ENCODE measurements at places on chromosomes 3 and 15. TPM values are rescaled to one million over a fixed set of nuclear protein-coding genes. Genes with fewer than 3 reads are reported as not detected.

GRCh38 chr3:78427303-78427702, 1340.5 kb downstream of the ROBO1 start:
- DNase-seq = no peak

DNA sequence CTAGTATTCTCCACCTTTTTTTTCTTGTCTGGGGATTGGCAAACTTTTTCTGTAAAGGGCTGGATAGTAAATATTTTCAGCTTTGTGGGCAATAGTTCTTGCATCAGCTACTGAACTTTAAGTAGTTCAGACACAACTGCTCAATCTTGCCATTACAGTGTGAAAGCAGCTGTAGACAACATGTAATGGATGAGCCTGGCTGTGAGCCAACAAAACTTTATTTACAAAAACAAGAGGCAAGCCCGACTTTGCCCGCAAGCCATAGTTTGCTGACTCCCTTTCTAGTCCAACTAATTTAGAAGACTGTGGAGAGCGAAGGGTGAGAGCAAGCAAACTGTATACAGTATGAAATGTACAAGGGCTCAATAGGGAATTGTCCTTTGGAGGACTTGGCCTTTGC, 6.2 kb downstream of the FRMD4B start:
- DNase-seq = no peak

- no peak for DNase-seq
Observed at GRCh38 chr15:78204351-78205309, 29.7 kb downstream of the ACSBG1 start.

DNA sequence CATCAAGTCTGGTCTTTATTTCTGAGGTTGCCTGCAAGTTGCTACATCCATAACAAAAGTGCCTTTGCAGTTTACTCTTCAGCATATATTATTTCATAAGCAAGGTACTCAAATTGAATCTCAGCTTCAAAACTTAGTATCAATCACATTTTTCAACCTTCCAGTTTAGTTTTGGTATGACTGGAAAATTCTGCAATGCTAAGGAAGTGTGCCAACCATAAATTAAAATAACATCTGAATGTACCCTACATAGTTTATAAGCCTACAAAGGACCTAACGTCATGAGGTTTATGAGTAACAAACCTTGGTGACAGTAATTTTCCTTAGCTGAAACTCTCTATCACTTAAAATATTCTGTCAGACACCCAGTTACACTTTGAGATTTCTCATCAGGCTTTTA, 62.8 kb downstream of the THBS1 start:
- no peak for DNase-seq

DNA sequence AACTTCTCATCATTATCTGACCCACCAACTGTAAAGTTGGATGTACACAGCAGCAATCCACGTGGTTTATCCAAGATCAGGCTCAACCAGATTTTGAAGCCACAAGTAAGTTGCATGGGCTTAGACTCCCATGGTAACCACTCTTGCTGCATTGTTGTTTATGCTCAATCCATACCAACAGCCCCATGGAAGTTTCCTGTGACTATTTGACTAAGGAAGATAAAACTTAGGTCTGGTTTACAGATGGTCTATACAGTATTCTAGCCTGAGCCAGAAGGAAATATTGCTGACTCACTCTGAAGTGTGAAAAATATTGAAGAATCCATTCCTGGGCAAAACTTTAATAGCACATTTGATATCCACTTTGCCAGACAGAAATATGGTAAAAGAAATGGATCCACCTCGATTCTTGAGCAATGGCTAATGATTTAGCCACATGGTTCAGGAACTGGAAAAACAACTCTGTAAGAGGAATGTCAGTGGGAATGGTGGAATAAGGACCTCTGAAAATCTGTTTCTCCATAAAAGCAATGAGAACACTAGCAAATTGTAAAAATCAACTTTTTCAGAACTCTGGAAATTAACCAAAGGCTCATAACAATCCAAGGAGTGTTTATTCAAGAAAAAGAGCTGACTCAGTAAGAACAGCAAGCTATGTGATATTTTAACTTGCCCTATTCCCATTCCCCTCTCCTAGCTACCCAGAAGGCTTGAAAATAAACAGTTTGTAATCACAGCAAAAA, 162.9 kb upstream of the STT3B start:
- no peak for DNase-seq

DNA sequence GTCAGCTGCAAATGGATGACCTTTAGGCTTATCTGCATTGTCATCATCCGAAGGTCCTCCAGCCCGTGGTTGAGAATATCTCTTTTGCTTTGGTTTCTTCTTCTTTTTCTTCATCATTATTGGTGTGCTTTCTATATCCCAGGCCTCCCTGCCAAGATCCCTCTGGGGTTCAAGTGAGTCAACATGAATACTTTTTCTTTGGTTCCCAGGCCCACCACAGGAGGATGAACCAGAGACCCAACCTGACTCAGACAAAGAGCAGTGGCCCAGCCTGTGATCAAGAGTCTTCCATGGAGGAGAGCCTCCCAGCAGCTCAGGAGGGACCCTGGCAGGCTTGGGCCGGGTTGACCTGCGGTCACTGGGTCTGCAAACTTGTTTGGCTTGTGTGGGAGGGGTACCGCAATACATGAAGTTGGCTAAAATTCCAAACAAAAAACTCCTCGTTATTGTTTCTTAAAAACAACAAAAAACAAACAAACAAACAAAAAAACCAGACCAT, 104.2 kb downstream of the MAP4 start:
- DNase-seq = no peak

- no peak for DNase-seq
Observed at GRCh38 chr15:66233487-66234415, 19.8 kb downstream of the MEGF11 start.

DNA sequence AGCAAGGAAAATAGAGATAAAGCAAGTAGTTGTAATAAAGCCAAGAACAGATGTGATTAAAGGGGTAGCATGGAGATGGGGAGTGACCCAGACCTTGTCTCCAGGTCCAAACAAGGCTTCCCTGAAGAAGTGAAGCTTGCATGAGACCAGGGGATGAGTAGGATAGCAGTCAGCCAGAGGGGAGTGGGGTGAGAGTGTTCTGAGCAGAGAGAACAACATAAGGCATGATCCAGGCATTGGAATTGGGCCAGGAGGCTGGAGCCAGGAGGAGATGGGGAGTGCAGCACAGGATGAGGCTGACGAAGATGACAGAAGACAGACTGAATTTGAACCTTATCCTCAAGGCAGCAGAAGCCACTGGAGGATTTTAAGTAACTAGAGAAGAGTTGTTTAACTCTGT, 7.2 kb downstream of the TMOD2 start:
- peak; percentile 93 for DNase-seq

DNA sequence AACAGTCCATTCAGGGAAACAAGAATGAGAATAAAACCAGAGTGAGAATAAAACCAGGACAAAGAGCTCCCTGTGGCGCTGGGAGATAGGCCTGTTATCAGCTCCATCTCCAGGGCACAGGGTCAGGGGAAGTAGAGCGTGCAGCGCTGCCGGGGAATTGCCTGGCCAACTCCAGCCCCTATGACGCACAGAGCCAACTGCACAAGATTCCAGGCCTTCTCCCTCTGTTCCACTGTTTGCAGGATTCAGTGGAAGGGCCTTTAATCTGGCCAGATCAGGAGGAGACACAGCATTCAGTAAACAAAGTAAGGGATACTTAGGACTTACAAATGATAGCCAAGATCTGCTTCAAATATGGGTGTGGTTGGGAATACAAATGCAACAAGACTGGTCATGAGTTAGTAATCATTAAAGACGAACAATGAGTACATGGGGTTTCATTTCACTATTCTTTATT, 49.4 kb downstream of the ITGB5 start:
- DNase-seq = peak; percentile 90

DNA sequence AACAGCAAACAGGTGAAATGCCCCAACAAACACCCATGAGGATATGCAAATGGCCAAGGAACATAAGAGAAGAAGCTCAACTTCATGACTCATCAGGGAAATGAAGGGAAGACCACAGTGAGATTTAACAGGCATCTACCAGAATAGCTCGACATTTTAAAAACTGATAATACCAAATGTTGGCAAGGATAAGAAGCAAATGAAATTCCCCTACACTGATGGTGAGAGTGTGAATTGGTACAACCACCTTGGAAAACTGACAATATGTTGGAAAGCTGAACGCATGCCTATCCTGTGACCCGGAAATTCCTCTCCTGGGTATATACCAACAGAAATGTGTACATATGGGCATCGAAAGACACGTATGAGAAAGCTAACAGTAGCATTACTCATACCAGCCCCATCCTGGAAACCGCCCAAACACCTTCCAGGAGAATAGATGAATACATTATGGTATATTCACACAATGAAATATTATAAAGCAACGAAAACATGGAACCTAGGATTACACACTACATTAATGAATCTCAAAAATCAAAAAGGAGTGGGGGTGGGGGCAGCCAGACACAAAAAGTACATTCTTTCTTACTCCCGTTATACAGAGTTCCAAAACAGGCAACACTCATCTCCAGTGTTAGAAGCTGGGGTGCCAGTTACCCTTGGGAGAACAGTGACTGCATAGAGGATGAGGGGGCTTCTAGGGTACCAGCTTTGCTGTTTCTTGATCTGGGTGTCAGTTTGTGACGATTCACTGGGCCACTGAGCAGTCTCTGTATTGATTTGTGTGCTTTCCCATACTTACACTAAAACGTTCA, 16.9 kb downstream of the RFTN1 start:
- DNase-seq = no peak

DNA sequence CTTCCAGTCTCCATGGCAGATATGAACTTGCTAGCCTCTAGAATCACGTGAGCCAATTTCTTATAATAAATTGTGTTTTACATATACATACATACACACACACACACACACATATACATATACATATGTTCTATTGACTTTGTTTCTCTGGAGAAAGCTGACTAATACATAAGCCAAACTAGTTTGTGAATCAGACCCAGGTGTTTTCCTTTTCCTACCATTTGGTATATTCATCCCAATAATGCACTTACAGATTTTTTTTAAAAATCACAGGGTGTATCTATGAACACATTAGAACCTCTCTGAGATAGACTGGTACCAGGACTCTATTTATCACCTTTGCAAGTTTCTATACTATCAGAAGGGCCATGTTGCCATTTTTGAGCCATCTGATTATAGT, 122.9 kb upstream of the KCNH8 start:
- DNase-seq = no peak

GRCh38 chr15:76183930-76184649, 124.3 kb downstream of the TMEM266 start:
- DNase-seq = no peak

- no peak for DNase-seq
Observed at GRCh38 chr3:107220538-107220937, 156.7 kb upstream of the CCDC54 start.

GRCh38 chr15:38145651-38146111, 107.0 kb upstream of the SPRED1 start:
- no peak for DNase-seq

GRCh38 chr3:152454076-152454875, 185.5 kb downstream of the MBNL1 start:
- DNase-seq = peak; percentile 30

DNA sequence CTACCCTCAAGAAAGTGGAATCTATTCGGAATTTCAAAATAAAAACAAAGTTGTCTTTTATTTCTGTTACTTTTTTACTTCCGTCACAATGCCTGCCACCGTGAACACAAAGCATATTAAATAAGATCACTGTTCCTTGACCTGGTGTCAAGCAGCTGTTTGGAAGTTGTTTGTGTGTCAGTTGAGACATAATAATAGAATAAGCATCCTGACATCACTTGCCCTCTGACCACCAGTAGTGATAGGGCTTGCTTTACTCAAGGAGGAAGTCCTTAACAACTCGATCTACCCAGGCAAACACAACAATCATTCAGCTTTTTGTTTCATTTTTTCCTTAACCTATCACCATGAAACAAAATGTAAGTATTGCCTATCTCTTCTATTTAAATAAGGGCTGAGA, 454.4 kb upstream of the RASGRP1 start:
- DNase-seq = no peak

DNA sequence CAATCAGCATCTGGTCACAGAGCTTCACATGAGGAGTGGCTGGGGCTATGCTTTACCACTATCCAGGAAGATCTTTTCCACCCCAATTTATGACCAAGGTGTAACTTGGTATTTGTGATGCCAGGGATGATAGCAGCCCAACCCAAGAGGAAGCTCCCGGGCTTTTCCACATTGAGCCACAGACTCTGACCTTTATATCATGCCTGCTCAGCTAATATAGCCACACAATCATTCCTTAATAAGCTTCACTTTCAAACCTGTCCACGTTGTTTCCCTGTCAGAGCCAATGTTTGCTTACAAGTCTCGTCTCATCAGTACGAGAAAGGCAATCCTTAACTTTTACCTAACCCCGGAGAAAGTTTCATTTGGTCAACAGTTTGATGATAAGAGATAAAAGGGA, 330.9 kb downstream of the SHQ1 start:
- DNase-seq = no peak

DNA sequence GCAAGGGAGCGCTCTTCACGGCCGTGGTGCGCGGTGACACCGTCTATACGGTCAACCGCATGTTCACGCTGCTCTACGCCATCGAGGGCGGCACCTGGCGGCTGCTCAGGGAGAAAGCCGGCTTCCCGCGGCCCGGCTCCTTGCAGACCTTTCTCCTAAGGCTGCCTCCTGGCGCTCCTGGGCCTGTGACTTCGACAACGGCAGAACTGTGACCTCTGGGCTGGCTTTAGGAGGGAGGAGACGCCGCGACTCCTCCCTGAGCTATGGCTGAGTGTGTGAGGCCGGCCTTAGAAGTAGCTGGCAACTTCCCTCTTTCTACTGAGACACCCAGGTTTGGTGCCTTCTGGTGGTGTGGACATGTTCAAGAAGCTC, 1.4 kb downstream of the KBTBD13 start:
- no peak for DNase-seq

GRCh38 chr3:164451072-164451910, 627.0 kb downstream of the SI start:
- DNase-seq = peak; percentile 4

GRCh38 chr15:54502416-54503075, 524.3 kb downstream of the UNC13C start:
- no peak for DNase-seq

DNA sequence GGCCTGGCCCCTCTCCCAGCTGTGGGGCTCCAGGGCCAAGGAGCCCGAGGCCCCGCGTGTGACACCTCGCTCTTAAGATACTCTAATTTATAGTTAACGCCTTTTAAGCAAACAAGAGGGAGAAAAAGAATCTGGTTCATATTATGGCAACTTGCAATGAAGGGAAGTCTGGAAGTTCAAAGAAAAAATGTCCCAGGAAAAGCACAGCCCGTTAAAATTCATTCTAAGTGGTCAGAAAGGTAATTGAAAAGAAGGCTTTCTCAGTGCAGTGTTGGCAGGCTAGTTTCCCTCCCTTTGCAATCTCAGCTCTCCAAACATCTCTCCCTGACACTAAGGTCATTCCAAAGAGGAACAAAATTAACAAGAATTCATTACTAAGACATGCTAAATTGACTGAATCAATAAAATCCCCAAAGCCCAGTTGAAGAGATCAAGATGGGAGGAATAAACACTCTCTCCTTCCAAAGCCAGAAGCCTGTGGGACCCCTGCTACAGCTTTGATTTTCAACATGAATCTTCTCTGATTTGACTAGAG, 339.3 kb downstream of the THSD4 start:
- DNase-seq = no peak

- DNase-seq = no peak
Observed at GRCh38 chr3:122784436-122784835, 9.2 kb downstream of the HSPBAP1 start.

Gene ZKSCAN7
- total RNA-seq = 6.7 TPM

Gene CD200R1
- total RNA-seq = 14.2 TPM

Gene NMNAT3
- total RNA-seq = 15.6 TPM

Gene ROPN1
- total RNA-seq = 1.4 TPM

Gene SLC12A1
- 33.5 TPM for total RNA-seq

Gene TKT
- 76.1 TPM for total RNA-seq

Gene GPR160
- total RNA-seq = 12.5 TPM

Gene WDR93
- total RNA-seq = 1.7 TPM

Gene GALK2
- 35.4 TPM for total RNA-seq

Gene IMPG2
- 2.6 TPM for total RNA-seq

Gene CRTC3
- total RNA-seq = 40.0 TPM

Gene TRIM59
- total RNA-seq = 20.2 TPM

All from umbilical cord (tissue), 2 donors.